Stomach (tissue), 19 donors: ENCODE measurements at places on chromosomes 13 and 19. TPM values are rescaled to one million over a fixed set of nuclear protein-coding genes. Genes with fewer than 3 reads are reported as not detected.

- DNase-seq: no peak
These were observed 60.1 kb downstream of the KLF2 start for GRCh38 chr19:16384688-16385087.

- no peak for DNase-seq
These were observed 125.7 kb downstream of the MYO16 start for GRCh38 chr13:108755083-108755482.

Gene PLEKHG2
- 14.6 TPM for total RNA-seq

DNA sequence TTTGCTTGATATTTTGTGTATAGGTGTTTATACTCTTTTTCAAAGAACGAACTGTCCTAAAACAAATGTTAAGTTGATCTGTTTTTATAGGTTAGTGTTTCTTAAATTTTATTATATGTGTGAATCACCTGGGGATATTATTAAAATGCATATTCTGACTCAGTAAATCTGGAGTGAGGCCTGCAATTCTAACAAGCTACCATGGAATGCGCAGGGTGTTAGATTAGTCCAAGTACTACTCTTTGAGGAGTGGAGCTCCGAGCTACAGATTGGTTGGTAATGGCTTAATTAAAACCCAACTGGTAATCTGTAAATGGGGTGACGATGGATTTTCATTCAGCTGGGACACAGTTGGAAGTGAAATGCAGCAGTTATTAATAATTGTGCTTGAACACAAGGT, 214.1 kb upstream of the UFM1 start:
- DNase-seq: no peak

DNA sequence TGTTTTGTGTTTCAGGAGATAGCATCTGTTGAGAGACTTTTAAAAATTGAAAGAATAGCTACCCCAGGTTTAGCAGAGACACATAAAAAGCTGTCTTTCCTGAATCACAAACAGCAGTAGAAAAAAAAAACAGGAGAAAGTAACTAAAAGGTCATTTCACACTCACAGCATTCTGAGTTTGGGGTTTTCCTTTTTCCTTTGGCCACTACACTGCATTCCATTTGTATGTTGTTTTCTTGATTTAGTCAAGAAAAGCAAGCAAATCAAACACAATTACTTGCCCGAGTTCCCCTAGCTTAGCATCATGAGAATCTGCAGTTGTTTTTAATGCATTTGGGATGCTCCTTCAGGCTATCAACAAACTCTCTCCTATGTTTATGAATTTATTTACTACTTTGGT, 161.0 kb downstream of the KCTD12 start:
- DNase-seq: peak; percentile 42

GRCh38 chr13:43640476-43640875, 146.3 kb downstream of the ENOX1 start:
- DNase-seq: no peak

- no peak for DNase-seq
These were observed 487.3 kb downstream of the TSHZ3 start for GRCh38 chr19:30861919-30862318.

Gene FLT1
- total RNA-seq: not detected

DNA sequence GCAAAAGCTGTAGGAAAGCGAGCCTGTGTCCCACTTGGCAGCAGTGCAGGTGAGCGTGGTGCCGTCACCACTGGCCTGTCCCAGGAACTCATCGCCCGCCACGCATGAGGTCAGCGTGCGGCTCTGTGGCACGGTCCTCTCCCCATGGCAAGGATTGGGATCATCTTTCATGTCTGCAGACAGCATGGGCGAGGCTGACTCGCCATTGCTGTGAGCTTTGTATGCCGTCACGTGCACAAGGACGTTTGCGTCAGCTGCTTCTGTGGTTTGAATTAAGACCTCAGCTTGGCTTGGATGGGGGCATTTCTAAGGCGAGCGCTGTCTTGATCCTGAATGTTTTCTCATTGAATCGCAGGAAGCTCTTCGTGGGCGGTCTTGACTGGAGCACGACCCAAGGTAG, 9.8 kb downstream of the DAZAP1 start:
- DNase-seq: no peak

DNA sequence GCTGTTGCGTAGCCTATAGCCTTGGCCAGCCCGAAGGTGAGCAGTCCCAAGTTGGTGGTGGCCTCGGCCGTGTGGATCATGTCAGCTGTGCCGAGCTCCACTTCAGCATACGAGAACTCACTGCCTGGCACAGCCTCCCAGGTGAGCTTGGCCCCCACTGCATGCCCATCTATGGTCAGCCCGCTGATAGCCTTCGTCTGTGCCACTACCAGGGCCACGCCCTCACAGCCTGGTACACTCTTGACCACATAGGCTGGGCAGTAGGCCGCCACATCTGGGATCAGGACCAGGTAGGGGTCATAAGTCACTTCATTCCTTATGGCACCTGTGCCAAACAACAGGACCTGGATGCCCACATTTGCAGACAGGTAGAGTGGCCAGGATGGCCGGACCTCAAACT, 7.4 kb downstream of the FCGBP start:
- DNase-seq: peak; percentile 22

DNA sequence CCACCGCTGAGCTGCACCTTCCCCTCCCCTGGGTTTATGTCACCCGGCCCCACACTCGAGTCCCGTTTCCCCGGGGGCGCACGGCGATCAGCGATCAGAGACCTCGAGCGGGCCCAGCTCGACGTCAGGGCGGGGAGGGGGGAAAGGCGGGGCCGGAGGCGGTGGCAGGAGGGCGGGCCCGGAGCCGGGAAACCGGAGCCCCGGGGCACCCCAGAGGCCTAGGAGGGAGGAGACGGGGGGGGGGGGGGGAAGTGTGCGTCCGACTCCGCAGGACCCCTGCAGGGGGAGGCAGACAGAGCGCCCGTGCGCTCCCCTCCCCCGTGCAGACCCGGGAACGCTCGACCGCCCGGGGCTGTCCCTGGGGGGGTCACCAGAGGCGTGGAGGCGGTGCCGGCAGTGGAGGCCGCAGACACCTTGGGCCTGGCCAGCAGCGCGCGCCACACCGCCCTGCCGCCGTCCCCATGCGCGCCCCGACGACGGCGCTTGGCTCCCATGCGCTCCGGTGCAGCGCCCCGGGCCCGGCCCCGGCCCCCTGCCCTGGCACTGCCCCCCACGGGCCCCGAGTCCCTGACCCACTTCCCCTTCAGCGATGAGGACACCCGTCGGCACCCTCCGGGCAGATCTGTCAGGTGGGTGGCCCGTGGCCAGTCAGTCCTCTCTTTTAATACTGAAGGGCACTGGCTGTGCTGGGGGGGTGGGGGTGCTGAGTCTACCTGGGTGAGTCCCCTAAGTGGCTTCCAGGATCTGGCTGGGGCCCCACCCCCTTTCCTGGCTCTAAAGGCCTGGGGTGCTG, 11.8 kb downstream of the PDE4A start:
- DNase-seq: peak; percentile 85

- DNase-seq: no peak
These were observed 19.6 kb upstream of the WDFY2 start for GRCh38 chr13:51564671-51565070.
